ENCODE measurements at places on chromosomes 4 and X.
A peak's percentile ranks its signal among the peaks of the same experiment; 100 is the strongest.

GRCh38 chr4:39528061-39528465 is 824 bp upstream of the UGDH start:
- DNase-seq: no peak

GRCh38 chrX:96435378-96436035 is 249.1 kb upstream of the DIAPH2 start:
- DNase-seq: peak; percentile 3

DNA sequence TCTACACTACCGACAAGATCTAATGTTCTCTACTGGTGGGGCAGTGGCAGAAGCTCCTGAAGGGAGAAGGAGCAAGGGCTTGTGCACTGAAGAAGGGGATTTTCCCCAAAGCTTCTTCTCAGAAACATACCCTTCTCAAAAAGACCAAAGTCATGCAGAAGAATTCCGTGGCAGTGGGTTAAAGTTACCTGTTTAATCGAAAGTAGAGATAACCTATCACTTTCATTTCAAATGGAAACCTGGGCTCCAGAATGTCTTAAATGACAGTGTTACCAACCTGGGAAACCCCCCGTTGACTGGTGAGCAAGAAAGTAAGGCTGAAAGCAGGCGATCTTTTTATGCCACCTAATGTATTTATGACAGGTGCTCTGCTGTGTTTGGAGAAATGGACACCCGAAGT is 92.5 kb upstream of the TEX13D start:
- DNase-seq: no peak

GRCh38 chr4:126354784-126355183 is 1040.0 kb downstream of the FAT4 start:
- no peak for DNase-seq

- no peak for DNase-seq
Measured at GRCh38 chr4:40055511-40055862, 1.2 kb upstream of the N4BP2 start.

GRCh38 chrX:45134315-45134731 is 66.4 kb downstream of the DIPK2B start:
- no peak for DNase-seq

DNA sequence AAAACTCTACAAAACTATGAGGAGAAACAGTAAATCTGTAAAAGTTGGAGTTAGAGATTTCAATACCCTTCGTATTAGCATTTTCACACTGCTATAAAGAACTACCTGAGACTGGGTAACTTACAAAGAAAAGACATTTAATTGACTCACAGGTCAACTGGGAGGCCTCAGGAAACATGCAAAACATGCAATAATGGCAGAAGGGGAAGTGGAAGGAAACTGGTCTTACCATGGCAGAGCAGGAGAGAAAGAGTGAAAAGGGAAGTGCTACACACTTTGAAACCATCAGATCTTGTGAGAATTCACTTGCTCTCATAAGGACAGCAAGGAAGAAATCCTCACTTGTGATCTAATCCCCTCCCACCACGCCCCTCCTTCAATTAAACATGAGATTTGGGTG is 949.9 kb downstream of the TECRL start:
- no peak for DNase-seq

- no peak for DNase-seq
Measured at GRCh38 chr4:101689220-101689619, 101.3 kb upstream of the BANK1 start.

GRCh38 chr4:52979821-52980590 is 117.9 kb downstream of the RASL11B start:
- no peak for DNase-seq

DNA sequence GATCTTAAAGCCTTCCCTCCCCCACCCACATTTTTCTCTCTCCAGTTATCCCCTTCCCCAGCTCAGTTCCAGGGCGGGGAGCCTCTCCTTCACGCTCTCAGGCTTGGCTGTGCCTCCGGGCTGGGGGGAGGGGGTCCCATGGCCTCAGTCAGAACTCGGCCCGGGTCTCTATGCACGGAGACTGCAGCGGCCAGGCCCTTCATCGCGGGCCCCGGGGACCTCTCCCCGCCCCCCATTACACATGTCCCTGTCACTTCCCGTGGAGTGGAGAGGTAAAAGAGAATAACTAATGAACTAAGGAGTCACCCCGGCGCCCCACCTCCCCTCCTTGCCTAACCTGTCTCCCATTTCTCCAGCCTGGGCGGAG is 838 bp upstream of the PRICKLE3 start:
- no peak for DNase-seq

- DNase-seq: no peak
Measured at GRCh38 chr4:46909078-46909477, at the start of gene COX7B2. Gene COX7B2, minus strand, starts transcription at chr4:46909245. Its CDS starts 174,053 bp downstream, at chr4:46735192.

- DNase-seq: no peak
Measured at GRCh38 chrX:123846577-123847038, 13.2 kb upstream of the XIAP start.

All from HS-5 (cell line).